Stimulated activated CD4-positive, alpha-beta T cell treated with anti-CD3 and anti-CD28 coated beads, Interleukin-1b, Interleukin-23, amount 100 ng/mL, for 24 hours (primary cell): ENCODE measurements at places on chromosomes 6 and 20.
A peak's percentile ranks its signal among the peaks of the same experiment; 100 is the strongest.

DNA sequence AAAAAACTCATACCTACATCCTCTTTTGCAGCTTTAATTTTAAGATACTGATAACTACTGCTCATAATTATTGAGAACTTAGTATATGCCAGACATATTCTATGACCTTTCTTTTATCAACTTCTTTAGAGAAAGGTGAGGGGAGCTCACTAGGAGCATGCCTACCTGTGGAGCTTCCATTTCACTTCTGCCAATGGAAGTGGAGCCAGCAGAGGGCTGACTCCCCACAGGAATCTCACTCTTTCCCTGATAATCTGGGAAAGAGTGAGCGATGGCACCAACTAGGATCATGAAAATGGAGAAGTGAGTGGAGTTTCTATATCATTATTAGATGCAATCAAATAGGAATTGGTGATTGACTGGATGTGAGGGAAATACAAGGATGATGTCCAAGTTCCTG is 484.9 kb downstream of the LMBRD1 start:
- DNase-seq = no peak

DNA sequence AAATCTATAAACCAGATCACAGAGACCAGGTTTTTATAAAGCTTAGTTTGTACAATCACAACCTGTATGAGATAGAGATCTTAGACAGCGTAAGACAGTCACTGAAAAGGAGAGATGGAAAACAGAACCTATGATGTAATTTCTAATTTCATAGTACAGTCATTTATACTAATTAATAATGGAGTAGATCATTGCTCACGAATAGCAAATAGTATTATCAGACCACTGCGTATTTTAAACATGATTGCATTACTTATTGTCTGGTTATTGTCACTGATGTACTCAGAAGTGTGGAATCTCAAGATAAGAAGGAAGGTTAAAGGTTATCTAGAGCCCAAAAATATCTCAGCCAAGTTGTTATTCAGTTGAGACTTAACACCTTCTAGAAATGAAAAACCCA is 115.6 kb downstream of the KHDC1L start:
- no peak for DNase-seq

- DNase-seq = no peak
Measured at GRCh38 chr6:84569882-84570281, 194.5 kb downstream of the TBX18 start.

GRCh38 chr6:49453221-49453620 is 9.8 kb downstream of the MMUT start:
- no peak for DNase-seq

DNA sequence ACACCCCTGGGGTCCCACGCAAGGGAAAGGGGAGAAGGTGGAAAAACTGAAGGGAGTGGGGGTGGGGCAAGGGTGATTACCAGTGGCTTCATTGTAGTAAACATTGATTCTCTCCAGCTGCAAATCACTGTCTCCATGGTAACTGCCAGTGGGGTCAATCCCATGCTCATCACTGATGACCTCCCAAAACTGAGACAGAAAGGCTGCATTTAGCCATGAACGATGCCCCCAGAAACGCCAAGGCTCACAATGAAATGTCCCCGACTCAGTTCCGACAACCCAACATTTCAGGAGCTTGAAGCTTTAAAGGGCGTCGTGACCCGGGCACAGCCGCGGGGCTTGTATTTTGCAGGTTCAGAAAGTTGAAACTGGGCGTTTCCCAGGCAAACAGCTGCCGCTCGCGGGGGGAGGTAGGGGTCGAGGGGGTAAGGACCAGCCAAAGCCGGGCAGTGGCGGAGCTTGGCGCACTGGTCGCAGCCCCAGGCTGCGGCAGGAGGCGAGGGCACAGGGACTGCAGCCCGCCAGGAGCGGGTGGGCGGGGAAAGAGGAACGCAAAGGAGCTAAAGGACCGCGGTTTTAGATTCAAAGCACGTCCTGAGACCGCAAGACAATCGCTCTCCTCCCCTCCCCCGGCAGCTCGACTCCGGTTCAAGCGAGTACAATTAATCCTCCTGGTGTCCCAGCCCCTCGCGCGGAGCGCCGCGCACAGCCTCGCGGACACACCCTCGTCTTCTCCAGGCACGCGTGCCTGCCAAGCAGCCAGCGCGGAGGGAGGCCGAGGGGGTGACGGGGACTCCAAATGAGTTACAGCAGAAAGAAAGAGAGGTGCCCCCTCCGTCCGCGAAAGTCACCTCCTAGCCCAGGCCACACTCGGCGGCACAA is 731 bp downstream of the TUBB2B start:
- no peak for DNase-seq

DNA sequence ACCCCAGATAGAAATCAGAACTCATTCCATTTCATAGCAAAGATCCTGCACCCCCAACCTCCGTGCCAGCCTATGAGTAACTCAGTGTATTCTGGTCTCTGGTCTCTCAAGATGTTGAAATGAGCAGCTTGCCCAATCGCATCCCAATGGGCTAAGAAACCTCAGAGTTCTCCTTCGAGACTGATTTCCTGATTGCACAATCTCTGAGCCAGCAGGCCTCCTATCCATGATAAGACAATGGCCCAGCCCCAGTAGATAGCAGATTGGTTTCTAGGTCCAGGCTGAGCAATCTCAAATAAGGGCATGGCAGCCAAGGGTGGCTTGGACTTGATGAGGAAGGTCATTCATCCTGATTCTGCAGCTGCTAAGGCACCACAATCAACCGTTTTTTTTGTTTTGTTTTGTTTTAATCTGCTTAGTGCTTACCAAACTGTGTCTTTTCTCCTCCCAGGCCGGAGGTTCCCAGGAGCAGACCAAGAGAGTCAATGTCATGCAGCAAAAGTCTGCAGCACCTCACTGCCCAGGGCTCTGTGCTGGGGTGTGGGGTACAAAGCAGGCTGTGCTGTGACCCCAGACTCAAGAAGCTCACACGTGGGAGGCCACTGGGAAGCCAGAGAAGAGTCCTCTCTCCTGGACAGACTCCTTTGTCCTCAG is 125.1 kb upstream of the NXT1 start:
- no peak for DNase-seq

DNA sequence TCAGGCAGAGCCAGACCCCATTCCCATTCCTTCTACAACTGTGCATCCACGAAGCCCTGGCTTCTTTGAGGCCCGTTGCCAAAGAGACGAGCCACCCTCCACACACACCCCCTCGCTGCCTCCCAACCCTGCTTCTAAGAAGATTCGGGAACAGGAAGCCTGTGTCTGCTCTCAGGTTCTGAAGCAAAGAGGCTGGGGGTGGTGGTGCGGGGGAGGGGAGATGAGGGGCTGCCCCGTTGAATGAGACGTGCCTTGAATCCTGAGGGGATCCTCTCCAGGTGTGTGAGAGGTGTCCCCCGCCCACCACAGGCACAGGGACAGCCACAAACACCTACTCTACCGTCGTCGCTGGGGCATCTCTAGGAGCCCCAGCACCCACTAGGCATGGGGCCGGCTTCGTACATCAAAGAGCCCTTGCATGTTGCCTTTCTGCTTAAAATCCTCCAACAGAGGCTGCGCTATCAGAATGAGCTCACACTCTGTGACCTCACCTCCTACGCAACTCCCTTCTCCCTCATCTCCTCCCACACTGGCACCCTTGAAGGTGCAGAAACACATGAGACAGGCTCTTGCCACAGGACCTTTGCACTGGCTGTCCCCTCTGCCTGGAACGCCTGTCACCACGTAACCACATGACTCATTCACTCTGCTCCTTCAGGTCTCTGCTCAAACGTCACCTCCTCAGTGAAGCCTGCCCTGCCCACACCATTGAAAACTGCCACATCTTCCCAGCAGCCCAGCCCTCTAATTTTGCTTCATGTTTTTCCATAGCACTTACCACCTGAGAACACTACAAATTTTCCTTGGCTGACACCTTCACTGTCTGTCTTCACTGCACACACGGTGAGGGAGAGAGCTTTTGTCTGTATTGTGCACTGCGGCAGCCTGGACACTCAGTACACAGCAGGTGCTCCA is 58.5 kb downstream of the PREX1 start:
- DNase-seq = peak; percentile 63

GRCh38 chr6:110708295-110708950 is 106.8 kb downstream of the CDK19 start:
- no peak for DNase-seq

GRCh38 chr6:28865401-28866204 is 58.2 kb downstream of the TRIM27 start:
- DNase-seq = peak; percentile 62

GRCh38 chr6:47303342-47303741 is 6.4 kb downstream of the TNFRSF21 start:
- DNase-seq = no peak

- DNase-seq = no peak
Measured at GRCh38 chr20:6651016-6651415, 116.5 kb upstream of the BMP2 start.

DNA sequence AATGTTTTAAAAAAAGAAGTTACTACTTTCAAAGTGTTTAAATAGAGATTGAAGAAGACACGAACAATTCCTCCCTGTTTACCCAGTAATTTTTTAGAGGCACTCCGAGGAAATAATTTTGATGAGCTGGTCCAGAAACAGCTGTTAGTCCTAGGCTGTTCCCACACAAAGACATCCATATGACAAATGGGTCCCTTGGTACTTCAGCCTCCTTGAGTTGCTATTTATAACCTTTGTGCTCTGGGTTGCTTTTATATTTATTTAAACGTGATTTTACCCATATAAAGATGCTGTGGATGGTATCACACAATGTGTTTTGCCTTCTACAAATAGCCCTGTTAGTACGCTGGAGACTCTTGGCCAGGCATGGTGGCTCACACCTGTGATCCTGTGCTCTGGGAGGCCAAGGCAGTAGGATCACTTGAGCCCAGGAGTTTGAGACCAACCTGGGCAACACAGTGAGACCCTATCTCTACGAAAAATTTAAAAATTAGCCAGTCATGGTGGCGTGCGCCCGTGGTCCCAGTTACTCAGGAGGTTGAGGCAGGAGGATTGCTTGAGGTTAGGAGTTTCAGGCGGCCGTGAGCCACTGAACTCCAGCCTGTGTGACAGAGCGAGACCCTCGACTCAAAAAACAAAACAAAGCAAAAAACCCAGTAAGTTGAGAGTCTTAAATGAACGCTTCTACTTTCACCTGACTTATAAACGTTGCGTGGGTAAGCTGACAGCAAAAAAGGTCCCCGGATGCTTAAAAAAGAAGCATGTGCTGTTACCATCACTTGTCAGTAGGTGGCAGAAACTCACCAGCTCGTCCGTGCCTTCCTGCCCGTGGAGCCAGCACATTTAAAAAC is 56.9 kb upstream of the ARMH2 start:
- DNase-seq = peak; percentile 24
